Stimulated activated CD8-positive, alpha-beta memory T cell treated with anti-CD3 and anti-CD28 coated beads, Interleukin-12 subunit alpha, Interleukin-12 subunit beta, amount 100 ng/mL, for 1 hour (primary cell): ENCODE measurements at places on chromosomes 6 and 20.

GRCh38 chr6:111605100-111605751 is 452 bp downstream of the TRAF3IP2 start:
- no peak for DNase-seq

GRCh38 chr6:112370946-112371345 is 23.8 kb downstream of the RFPL4B start:
- DNase-seq = no peak

- DNase-seq = no peak
These were observed 3.1 kb downstream of the QKI start for GRCh38 chr6:163417595-163417994.

DNA sequence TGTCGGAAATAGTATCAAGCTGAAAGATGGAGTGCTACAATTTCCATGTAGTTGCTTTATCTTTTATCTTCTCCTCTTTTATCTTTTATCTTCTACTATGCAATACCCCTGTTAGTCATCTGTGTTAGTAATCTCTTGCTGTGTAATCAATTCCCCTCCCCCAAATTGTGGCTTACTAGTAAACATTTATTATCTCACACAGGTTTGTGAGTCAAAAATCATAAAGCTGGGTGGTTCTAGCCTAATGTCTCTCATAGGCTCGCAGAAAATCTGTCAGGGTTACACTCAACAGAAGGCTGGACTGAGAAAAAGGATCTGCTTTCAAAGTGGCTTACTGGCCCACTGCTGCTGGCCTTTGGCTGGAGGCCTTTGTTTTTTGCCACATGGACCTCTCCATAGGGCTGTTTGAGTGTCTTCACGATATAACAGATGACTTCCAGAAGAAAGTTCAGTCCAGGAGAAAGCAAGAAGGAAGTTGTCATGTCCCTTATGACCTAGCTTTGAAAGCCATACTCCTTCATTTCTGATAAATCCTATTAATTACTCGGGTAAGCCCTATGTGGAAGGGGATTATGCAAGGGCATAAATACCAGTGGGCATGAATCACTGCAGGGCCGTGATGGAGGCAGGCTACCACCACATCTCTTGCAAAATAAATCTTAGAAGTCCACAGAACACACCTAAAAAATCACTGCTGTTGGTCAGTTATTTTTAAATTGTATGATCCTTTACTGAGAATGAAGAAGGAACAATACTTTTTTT is 24.5 kb upstream of the PTCHD4 start:
- no peak for DNase-seq

DNA sequence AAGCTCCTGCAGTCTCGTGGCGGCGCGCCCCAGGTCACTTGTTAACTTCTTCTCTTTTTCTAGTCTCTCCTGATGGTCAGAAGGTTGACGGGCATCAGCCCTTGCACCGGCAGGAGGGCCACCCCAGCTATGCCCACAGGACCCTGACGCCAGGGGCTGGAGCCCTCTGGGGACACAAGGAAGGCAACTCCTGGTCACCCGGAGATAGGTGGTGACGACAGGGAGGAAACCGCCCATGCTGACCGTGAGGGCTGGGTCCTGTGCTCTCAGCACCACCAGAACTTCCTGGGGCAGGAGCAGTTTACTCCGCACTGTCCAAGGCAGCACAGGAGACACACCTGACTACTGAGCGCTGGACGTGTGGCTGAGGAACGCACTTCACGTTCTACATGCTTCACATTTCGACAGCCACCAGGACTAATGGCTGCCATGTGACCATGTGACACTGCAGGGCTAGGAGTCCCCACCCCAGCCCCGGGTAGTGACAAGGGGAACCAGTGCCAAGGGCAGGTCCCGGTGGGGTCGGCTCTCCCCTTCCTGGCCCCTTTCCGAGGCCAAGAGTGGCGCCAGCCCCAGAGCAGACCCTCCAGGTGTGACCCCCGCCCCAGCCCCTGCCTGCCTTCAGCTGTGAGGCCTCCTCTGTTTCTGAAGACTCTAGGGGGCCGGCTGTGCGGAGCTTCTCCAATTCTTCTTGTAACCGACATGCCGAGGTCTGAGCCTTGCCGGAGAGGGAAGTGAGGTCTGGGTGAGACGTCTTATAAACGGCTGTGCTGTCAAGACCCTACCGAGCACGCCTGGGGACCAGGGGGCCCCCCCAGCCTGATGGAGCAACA is 45.2 kb downstream of the DSTN start:
- DNase-seq = no peak

DNA sequence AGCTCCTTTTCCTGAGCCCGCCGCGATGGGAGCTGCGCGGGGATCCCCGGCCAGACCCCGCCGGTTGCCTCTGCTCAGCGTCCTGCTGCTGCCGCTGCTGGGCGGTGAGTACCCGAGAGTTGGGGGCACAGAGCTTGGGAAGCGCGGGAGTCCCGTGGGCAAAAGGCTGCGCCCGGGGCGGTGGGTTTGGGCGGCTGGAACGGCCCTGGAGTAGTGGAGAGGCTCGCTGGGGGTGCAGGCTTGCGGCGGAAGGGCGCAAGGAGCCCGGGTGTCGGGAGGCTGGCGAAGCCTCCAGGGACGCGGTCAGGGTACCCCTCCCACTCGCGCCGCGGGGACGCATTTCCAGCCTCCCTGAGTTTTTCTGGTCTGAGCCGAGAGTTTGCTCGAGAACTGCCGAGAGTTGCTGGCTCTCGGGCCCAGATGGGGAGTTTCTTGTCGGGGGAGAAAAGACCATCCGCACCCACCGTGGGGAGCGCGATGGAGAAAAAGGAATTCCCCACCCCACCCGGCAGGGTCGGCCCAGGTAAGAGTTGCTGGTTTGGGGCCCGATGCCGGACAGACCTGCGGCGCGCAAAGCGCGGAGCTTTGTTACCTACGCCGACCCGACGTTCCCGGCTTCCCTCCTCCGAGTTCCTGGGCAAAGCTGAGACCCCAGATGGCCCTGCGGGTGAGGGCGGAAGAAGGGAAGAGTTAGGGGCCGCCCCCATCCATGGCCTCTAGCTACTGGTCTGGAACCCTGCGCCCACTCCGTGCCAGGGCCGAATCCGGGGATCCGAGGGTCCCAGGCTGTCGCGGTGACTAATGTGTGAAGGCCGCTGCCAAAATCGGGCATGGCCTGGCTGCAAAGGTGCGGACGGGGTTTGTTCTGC is 584 bp downstream of the PTK7 start:
- DNase-seq = no peak
